ENCODE measurements at places on chromosomes 2 and 18.

DNA sequence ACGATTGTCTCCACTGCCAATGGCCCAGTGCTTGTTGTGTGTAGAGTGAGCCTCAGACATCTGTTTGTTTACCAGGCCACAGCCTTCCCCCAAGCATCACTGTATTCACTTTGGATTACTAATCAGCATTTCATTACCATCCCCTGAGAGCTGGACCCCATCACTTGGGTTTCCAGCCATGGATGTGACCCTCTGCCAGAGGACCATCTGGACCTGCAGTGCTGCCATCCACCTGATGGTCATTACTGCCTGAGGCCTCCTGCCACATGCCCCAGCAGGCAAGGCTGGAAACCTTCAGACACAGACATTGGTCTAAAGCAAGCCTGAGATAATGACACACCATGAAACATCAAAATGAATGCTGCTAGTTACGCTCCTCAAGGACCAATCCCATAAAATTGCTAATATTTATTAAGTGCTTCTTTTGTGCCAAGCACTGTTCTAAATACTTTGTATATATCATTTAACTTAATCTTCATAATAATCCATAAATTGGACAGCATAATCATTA, 2096.3 kb upstream of the CELF4 start:
- DNase-seq = no peak

DNA sequence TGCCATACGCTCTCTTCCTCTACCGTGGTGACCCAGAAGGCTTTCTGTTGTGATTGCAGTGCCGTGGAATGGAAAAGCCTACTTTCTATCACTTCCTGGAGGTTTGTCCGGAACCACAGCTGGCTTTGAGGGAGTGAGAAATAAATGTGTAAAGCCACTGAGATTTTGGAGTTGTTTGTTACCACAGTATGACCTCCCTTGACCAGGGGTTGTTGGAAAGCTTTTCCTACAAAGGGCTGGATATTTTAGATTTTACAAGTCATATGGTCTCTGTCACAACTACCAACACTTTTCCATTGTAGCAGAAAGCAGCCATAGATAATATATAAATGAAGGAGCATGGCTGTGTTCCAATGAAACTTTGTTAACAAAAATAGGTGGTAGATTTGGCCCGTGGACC, 70.3 kb downstream of the VAPA start:
- no peak for DNase-seq

GRCh38 chr2:241767464-241768250, 9.0 kb upstream of the GAL3ST2 start:
- DNase-seq = no peak

GRCh38 chr2:30601375-30601774, 154.3 kb downstream of the LCLAT1 start:
- no peak for DNase-seq

GRCh38 chr2:236656721-236657120, 87.1 kb downstream of the ACKR3 start:
- DNase-seq = no peak

- no peak for DNase-seq
Observed at GRCh38 chr2:12369566-12369965, 347.2 kb upstream of the TRIB2 start.

DNA sequence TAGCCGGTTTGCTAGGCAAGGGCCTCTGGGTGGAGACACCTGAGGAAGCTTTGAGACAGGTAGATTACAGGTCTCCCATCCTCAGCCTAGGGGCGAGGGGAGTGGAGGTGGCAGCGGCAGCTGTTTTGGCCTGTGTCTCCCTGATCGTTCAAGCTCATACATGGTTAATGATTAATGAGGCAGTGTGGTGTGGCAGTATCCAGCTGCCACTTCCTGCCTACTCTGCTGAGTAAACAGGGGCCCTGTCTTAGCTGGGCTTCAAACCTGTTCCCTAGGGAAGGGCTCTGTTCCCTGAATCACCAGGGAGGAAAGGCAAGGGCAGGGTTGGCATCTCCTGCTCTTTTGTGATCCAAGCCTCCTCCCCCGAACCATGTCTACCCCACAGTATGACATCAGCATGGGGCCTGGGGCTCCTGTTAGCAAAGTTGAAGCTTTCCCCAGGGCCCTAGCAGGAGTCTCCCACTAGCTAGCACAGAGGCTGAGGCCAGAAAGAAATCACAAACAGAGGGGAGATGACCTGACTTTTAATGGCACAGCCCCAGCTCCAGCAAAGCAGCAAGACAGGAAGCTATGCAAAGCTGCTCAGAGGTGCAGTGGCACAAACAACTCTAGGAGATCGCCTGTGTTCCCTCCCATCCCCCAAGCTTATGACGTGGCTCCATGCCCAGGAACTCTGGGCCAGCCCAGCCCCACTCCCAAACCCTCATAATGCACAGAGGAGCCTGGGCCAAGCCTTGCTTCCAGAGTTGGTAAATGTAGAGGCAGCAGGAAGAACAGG, 3.7 kb upstream of the TUBA4B start:
- peak; percentile 91 for DNase-seq
